Activated CD4-positive, alpha-beta T cell treated with anti-CD3 and anti-CD28 coated beads for 36 hours (primary cell): ENCODE measurements at places on chromosomes 16 and 17. TPM values are rescaled to one million over a fixed set of nuclear protein-coding genes. Genes with fewer than 3 reads are reported as not detected.

DNA sequence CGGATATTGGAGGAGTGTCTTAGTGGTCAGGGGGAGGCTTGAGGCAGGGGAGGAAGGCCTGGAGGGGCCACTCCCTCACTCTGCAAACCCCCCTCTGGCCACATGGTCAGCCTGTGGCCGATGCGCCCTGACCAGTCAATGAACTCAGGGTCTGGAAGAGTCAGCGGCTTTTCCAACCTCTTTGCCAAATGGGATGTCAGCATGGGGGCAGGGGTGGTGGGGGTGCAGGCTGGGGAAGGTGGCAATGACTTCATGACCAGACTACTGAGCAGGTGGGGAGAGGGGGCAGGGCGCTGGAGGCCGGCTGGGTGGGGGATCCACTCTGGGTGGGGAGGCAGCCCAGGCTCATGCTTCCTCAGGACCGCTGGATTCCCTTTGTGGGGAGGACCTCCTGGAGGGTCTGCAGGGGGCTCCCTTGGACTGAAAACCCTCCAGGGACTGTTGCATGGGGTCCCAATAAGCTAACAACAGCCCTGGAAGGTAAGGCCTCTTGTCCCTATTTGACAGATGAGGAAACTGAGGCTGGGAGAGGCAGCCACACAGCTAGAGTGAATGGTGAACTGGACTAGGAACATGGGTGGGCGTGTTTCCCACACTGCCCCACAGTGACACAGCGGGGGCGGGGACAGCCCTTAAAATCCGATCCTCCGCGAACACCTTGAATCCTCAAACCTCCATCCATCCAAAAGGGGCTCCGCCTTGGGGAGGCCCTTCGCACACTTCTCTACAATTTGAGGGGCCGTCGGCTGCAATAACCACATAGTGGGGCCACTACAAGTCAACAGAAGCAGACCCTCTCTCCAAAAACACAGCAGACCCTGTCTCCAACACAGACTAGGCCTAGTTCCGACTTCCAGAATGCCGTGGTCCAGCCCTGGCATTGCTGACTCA is 81.0 kb upstream of the TOB1 start:
- no peak for DNase-seq

The DRC3 gene
- total RNA-seq: 0.18 TPM

- no peak for DNase-seq
Observed at GRCh38 chr17:4719146-4719545, 8.7 kb downstream of the ARRB2 start.

- DNase-seq: no peak
Observed at GRCh38 chr17:20995873-20996723, 46.7 kb downstream of the USP22 start.

The MT3 gene
- 27.0 TPM for total RNA-seq

DNA sequence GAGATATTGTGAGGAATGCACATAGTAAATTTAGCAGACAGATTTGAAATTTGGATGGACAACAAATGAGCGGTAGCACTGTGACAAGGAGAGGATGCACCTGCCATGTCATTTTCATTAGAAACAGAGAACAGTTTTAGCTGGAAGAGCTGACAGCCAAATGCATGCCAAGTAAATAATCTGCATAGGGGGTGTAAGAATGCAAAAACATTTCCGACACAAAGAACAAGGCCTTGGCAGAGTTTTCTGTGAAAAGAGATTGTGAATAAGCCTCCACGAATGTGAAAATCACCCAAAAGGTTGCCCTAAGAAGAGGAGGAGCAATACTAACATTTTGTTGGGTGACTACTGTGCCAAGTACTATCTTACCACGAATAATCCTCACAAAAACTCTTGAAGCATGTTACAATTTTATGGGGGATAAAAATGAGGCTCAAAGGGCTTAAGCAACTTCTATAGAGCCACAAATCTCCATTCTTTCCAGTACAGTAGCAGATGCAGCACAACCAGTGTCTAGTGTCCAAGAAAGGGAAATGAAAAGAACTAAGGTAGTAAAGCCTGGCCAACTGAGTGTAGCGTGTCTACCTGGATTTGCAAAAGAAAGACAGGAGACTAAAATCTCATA is 28.3 kb downstream of the TMEM100 start:
- no peak for DNase-seq
